ENCODE measurements at places on chromosomes 7 and 10.

- no peak for DNase-seq
Observed at GRCh38 chr10:10658172-10658785, 359.4 kb upstream of the CELF2 start.

DNA sequence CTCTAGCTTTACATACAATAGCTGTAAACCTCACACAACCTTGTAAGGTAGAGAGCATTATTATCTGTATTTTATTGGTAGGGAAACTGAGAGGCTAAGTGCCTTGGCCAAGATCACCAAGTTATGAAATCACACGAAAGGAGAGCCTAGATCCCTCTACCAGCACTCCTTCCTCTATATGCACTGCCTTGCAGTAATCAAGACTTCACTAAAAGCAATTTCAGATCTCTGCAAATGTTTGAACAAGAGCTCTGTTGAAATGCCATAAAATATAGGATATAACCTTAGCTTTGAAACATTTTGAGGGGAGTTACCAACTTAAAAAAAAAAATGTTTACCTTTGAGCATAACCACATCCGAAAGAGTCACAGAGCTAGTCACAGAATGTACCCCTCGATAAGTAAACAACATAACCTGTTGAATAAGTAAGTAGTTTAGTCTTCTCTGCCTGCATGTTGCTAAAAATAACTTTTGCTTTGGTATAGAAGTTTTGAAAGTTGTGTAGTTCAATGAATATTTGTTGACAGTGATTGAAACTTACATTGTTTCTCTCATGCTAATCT, 709.4 kb downstream of the AUTS2 start:
- no peak for DNase-seq

- no peak for DNase-seq
Observed at GRCh38 chr7:46534664-46535588, 613.9 kb upstream of the IGFBP3 start.

- DNase-seq, result no peak
Observed at GRCh38 chr10:131032329-131033165, 279.0 kb downstream of the TCERG1L start.

GRCh38 chr10:36555036-36555435, 570.4 kb upstream of the ANKRD30A start:
- no peak for DNase-seq

DNA sequence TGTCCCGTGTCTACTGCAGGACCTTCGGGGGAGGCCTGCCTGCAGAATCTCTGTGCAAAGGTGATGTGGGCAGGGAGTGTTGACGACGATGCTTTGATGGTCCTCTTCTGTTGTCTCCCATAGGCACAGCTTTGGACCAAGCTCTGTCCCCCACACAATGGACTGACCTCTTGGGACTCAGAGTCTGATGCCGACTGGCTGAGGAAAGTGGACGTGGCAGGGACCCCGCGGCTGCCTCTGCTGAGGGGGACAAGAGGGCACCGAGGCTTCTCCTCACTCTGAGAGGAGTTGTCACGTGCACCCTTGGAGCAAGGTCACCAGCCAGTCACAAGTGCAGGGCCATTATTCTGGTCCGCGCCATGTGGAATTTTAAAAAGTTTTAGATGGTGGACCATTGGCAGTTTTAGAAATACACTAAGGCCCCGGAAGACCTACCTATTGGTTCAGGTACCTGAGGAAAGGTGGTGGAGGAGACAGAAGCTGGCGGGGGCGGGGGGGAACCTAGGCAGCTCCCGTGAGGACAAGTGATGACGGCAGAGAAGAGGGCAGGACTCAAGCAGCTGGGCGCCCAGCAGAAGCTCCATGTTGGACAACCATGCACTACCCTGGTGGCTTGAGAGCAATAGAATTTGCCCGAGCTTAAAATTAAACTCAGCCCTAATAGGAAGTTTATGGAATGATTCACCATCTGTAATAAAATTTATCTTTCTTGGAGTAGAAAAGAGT, 331.4 kb downstream of the PTPRN2 start:
- no peak for DNase-seq

GRCh38 chr7:42945821-42946626, 13.8 kb downstream of the MRPL32 start:
- DNase-seq, result no peak

- DNase-seq, result no peak
Observed at GRCh38 chr10:106929291-106929895, 235.1 kb downstream of the SORCS1 start.

GRCh38 chr10:63331586-63331985, 134.2 kb downstream of the JMJD1C start:
- no peak for DNase-seq

- DNase-seq, result no peak
Observed at GRCh38 chr10:114042895-114043531, 653 bp upstream of the ADRB1 start.

- no peak for DNase-seq
Observed at GRCh38 chr7:36318116-36318515, 71.5 kb upstream of the ANLN start.

DNA sequence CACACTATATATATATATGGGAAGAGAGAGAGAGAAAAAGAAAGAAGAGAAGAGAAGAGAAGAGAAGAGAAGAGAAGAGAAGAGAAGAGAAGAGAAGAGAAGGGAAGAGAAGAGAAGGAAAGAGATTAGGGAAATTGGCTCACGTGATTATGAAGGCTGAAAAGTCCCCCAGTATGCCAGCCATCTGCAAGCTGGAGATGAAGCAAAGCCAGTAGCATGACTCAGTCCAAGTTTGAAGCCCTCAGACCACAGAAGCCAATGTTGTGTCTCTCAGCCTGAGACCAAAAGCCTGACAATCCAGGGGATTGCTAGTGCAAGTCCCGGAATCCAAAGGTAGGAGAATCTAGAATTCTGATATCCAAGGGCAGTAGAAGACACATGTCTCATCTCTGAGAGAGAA, 206.3 kb upstream of the PRSS1 start:
- DNase-seq, result no peak

DNA sequence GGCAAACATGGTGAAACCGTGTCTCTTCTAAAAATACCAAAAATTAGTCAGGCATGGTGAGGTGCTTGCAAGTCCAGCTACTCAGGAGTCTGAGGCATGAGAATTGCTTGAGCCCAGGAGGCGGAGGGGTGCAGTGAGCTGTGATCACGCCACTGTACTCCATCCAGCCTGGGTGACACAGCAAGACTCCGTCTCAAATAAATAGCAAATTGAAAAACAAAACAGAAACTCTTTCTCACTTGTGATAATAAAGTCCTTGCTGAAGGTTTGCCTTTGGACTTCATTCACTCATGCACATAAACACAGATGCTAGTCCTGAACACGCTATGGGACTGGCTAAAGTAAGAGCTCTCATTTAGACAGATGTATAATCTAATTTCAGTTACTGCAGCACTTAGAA, 37.6 kb downstream of the ANK3 start:
- no peak for DNase-seq

DNA sequence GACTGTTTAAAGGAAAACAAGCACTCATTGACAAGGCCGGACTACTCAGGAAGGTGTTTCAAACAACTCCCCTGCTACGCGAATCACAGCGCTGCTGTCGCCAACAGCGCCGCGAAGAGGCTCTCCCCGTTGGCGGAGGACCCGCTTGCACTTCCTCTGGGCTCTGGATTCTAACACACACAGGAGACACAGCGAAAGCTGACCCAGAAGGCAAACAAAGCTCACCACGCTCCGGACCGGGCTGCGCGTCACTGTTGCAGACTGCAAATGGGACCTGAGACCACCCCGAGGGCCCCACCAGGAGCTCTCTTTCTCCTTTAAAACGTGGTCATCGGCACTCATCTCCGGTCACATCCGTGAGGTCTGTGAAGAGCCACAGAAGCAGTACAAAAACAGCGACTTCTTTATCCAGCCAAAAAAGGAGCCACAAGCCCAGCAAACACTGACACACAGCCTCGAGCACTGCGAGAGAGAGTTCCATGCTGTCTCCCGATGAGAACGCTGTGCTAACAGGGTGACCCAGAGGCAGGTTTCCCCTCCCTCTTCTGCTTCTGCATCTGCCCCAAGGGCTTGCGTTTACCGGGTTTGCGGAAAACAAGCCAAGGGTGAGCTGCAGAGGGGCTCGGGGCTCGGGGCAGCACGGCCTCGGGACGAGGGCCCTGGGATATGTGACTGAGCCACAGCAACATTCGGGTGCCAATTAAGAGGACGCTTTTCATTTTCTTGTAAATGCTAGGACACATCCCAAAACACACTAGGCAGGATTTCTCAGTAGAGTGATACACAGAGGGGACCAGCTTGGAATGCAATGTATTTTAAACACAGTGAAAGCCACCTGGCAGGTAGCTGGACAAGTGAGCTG, 41.3 kb downstream of the AMZ1 start:
- no peak for DNase-seq

GRCh38 chr7:44073664-44074348, 8.4 kb upstream of the PGAM2 start:
- DNase-seq, result no peak

GRCh38 chr10:114335614-114336013, 68.7 kb downstream of the AFAP1L2 start:
- no peak for DNase-seq

DNA sequence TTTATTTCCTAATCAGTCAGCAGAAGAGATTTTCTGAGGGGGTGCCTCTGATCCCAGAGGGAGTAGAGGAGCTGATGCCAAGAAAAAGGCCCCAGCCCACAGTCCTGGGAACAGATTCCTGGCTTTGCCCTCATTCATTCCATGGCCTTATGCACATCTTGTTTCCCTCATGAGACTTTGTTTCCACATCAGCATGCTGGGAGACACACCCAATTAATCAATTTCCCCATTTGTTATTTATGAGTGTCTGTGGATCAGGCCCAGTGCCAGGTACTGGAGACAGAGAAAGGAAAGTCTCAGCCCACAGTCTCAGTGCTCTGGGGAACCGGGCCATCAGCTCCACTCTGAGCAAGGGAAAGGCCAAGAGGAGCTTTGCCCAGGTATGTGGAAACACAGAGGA, 496.2 kb upstream of the ZMIZ1 start:
- no peak for DNase-seq

DNA sequence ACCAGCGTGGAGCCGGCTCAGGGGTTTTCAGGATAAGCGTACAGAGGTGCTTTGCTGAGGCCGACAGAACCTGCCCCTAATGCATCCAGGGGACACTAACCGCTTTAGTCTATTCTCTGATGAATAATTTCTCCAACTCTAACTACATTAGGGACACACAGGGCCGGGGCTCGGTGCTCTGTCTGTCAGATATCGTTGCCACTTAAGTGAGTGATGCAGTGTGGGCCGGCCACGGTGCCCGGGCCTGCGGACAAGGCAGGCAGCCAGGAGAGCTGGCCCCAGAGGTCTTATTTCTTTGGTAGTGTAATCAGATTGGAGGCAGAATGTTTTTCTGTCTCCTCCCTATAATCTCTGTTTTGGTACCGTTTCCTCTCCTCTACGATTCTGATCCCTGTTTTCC, 62.7 kb downstream of the ADRA2A start:
- no peak for DNase-seq

DNA sequence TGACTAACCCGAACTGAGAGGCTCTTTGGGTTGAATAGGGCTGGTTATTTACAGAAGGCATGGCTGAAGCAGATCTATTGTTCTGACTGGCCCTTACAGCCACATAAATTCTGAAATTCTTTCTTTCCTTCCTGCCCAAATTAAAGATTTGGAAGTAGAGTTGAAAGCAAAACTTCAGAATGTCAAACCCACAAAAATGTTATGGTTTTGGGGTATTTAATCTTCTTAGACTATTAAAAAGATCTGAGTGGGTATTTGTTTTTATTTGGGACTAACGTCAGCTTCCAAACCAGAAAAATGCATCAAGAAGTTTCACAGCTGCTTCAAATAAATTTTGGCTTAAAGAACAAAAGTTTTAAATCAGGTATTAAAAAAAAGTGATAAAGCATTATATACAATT, 124.5 kb downstream of the AHR start:
- no peak for DNase-seq

DNA sequence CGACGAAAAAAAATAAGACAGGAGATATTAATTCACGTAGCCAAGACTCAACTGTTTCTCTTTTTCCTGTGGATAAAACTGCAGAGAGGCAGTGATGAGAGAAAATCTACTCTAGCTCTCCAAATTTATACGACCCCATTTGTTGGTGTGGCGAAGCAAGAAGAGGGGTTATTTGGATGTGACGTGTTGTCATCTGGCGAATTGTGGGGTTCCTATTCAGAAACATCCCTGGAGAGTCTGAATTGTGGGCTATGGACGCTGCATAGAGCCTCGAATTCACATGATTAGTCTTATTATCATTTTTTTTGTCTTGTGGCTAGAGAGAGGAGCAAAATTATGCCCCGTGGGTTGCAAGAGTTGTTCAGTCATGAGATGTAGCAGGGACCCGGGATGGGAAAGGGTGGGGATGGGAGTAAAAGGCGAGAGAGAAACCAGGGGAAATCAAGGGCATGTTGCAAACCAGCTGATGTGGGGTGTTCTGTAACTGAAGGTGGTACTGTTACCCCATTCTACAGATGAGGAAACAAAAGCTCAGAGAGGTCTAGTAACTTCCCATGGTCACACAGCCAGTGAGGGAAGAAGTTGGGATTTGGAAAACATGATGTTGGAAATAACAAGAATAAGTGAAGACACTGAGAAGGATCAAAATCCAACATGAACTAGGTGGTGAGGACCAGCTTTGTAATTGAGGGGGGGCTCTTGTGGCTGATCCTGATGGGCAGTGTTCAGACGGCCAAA, 69.2 kb upstream of the SFMBT2 start:
- no peak for DNase-seq

DNA sequence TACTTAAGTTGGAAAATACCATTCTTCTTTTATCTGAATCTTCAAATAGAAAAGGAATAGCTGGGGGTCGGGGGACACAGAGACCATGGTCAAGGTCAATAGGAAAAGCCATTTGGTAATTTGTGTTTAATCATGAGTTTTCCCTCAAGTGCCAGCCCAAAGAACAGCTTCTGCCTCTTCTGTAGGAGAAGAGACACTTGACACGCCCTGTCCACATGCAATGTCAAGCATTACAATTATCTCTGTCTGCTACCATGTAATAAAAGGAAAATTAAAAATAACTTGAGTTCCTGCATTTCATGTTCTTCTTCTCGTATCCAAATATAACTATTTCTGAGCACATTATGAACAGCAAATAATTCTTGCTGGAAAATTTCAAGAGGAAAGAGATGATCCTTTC, 241.7 kb downstream of the IPMK start:
- DNase-seq, result no peak

- no peak for DNase-seq
Observed at GRCh38 chr7:108077709-108078108, 52.5 kb downstream of the LAMB4 start.

DNA sequence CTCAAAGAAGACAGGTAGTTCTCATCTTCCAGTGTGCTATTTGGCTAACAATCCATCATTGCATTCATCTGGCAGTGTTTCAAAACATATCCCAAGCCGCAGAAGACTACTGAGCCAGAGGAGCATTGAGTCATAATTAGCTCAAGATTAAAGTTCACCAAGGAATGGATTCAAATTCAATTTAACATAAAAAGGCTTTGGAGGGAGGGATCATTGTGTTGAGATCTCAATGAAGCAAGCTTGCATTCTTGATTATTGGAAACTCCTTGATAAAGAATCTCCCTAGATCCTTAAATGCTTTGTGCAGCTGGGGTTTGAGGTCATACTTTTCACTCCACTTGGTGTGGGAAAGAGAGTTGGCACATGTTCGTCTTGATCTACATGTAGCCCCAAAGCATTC, 142.8 kb upstream of the SEMA3A start:
- DNase-seq, result no peak

Measured in NCI-H187 treated with DMSO at 0.1 percent for 48 hours (cell line).